GM12865 (cell line): ENCODE measurements at places on chromosomes 5 and 9.

- no peak for DNase-seq
These were observed 55.6 kb downstream of the S1PR3 start for GRCh38 chr9:89046832-89047231.

- DNase-seq = peak; percentile 45
These were observed 212.0 kb downstream of the RAB3C start for GRCh38 chr5:58794875-58795274.

GRCh38 chr5:109524555-109524954 is 114.8 kb upstream of the PJA2 start:
- no peak for DNase-seq

- DNase-seq = no peak
These were observed 200.4 kb downstream of the MAST4 start for GRCh38 chr5:66796305-66797292.

DNA sequence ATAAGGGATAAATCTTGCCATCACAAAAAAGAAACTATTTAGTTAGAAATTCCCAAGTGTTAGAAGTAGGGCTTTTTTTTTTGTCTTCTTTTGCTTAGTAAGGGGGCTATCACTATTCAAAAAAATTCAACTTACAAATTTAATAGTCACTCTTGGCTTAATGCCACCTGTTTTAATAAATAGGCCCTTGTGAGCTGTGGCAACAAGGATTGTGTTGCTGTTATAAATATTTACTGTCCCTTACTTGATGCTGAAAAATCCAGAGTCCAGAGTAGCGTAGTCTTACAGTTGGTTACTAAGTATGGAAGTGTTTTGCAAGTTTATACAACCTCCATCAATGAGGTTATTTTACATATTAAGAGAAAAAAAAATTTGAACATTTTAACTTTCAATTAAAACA is 21.4 kb upstream of the CEP78 start:
- DNase-seq = no peak

DNA sequence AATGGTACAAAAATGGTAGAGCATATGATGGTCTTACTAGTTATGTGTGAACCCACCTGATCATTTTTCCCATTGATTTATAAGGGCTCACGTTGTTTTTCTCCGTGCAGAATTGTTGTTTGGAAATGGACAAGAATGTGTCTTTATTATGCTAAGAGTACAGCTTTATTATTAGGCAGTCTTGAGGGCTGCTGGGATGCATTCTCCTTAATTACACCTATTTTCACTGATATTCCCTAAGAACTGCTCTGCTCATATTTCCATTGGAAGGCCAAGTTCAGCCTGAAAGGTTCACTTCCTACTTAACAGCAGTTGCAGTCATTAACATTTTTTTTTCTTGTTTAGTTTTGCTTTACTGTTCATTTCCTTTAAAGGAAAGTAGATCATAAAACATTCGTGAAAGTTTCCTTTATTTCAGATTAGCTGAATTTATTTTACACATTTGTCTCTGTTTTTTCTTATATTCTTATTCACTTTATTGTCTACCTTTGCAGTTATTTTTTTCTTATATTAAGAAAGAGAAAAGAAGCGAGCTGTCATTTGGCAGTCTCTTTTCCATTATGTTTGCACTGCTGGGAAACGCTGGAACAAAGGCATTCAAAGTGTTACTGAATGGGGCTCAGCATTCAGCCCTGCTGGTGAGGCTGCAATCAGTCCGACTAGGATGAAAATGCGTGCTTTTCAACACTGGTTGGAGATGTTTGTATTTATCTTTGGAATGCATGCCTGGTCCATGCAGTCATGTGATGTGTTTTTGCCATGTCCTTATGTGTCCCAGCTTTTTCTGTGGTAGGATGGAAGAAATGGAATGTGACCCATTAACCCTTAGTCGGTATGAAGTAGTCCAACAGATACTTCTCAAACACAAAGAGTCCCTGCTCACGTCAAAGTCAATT is 602.7 kb upstream of the ZNF608 start:
- DNase-seq = no peak

- no peak for DNase-seq
These were observed 41.6 kb upstream of the CD180 start for GRCh38 chr5:67238191-67238590.

- DNase-seq = no peak
These were observed 655.2 kb upstream of the FAM174A start for GRCh38 chr5:99879791-99880511.

DNA sequence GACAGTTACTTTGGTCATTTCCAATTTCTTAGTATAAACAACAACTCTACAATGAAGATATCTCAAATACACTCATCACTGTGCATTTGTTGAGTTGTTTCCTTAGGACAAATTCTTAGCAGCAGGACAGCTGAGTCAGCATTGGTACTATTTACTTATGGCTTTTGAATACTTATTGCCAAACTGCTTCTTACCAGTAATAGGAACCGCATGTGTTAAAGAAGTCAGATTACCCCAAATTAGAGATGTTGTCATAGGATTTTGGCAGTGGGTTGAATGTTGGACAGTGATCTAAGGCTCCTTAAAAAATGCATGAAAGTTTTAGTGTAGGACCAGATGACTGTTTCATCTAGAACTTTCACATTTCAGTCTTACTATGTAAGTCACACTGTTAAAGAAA is 280.1 kb upstream of the DMRT1 start:
- no peak for DNase-seq

DNA sequence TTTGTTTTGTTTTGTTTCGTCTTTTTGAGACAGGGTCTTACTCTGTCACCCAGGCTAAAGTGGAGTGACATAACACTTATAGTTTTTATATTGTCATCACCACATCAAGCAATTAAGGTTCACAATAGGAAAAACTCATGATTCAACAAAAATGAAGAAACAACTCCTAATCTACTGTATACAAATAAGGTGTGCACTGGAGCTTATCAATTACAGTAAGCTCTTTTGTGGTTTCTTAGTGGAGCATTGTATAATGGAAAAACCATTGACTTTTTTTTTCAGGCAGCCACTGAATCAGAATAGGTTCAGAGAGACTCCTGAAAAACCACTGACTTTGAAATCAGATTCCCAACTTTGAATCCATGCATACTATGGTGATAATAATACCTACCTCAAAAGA is 10.8 kb upstream of the PLIN2 start:
- DNase-seq = no peak

DNA sequence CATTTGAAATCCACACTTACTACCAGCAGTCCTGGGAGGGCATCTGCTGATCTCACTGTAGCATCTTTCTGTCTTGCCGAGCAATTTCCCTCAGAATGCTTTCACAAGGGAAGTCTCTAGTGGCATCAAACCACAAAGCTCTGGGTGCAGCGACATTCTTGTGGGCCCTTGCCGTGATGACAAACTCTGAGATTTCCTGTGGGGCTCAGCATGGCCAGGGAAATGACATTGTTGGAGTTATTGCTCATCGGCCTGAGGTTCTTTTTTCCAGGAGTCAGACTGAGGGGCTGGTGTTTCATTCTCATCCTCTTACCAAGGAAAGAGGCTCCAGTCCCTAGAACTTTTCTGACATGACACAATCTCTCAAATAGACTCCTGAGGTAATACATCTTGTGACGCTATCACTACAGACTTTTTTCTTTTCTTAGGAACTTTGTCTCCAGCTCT is 51.4 kb downstream of the PFDN1 start:
- peak; percentile 74 for DNase-seq

DNA sequence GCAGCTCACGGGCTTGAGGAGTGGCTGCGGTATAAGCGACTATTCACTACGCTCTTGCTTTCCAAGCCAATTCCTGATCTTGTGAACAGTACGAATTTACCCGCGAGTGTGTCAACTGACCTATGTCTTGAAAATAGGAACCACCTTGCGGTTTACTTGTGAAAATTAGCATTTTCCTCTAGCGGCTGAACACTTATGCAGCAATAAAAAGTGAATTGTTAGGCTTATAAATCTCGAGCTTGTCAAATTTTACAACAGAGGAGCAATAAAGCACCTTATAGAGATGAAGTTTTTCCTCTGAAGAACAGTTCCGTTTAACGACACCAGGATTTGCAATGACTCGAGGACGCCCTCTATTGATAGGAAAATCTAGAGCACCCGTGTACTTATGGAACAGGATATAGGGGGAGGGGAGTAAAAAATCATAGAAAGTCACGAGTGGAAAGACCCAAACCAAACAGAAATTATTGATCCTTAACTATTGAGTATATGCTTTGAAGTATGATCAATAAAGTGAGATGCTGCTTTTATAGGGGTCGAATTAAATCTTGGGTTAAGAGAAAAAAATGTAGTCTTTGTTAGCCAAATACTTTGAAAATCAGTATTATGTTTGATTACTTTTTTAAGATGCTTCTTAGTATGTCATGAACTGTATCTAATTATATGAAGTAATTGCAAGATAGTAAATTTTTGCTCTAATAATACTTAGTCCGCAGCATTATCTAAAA is 1.9 kb upstream of the RGMB start:
- peak; percentile 85 for DNase-seq

DNA sequence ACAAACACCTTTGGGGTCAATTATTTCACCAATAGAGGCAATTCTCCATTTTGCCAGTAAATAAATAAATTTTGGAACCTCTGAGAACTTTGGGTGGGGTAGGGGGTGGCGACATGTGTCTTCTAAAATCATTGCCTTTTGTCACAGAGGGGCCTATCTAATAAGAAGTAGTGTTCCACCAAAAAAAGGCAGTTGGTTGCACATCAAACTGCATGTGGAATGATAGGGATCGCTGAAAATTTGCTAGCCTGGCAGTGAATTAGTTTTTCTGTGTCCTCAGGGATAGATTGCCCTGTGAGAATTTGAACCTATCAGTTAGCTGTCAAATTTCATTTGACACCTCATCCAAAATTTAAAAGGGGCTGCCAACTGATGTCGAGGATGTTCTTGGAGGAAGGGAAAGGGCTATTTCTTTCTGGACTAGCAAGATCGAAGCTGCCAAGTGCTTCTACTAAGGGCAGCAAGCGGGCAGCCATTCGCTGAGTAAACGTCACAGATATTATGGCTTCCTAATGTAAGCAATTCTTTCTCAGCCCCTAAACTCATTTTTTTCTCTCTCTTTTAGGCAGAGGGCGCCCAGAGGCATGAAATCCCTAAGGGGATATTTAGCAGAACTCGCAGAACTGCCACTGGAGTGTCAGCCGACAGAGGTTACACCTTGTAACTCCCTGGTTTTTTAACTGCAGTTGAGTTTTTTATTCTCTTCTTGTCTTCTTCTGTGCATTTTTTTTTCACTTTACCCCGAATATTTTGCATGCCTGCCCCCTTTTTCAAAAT is 2208.1 kb upstream of the WWC1 start:
- no peak for DNase-seq

DNA sequence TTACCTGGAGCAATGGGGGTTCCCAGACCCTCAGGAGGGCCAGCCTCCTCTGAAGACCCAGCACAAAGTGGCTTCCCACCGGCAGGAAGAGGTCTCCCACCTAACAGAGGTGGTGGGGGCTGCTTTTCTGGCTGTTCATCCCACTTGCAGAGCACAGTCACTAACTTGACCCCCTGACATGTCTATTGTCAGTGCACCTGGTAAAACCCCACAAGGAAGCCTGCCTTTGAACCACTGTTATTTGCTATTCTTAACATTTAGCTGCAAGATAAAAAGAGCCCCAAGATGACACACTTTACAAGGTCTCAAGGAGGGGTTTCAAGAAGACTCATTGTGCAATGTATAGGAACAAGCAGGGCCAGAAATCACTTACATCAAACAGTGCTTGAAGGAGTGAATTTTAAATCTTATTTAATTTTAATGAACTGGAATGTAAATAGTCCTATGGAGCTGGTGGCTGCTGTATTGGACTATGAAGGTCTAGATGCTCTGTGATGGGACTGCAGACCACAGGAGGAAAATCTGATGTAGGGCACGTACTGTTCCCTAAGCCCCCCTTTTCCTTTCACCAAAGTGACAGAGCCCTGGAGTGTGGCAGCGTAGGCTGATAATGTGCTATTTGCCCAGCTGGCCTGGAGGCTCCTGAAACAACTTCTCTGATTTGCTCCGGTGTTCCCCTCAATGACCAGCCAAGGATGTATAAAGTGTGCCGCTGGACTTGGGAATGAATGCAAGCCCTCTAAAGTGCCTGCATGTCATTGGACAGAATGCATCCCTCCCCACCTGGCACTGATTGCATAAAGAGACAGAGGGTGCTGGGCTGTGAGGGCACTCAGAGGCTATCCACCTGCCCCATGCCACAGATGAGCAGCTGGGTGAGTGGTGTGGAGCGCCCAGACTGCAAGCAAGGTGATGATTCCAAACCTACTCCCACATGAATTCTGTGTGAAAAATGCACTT is 80.2 kb downstream of the PTPN3 start:
- no peak for DNase-seq

DNA sequence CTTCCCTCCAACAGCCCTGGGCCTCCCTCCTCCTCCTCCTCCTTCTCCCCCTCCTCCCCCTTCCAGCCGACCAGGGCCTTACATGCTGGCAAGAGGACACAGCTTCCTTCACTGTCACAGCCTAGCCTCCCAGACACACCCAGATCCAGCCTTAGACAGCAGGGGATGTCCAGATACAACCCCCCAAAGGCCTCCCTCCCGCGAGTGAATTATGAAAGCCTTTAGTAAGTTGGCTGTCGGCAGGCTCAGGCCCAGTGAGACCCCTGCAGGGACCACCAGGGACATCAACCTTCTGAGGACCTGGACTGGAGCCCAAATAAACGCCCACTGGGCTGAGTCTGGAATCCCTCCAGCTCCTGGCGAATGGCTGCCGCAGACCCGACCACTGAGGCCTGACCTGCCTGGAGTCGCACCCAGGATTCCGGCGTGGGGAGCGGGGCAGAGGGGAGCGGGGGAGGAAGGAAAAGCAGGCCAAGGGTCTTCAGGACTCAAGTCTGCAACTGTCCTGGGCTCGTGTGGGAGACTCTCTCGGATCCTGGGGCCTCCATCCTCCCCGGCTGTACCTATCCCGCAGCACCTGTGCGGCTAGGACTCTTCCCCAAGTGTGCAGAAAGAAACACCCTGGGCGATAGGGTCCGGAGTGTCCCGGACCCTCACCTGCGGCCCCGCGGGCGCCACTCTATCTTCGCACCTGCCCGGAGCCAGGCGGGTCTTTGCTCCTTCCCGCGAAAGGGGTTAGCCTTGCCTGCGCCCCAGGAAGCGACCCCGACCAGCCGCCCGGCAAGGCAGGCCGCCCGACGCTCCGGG is 705 bp downstream of the SEPTIN8 start:
- no peak for DNase-seq

GRCh38 chr5:57776035-57776434 is 293.4 kb upstream of the ACTBL2 start:
- DNase-seq = no peak

DNA sequence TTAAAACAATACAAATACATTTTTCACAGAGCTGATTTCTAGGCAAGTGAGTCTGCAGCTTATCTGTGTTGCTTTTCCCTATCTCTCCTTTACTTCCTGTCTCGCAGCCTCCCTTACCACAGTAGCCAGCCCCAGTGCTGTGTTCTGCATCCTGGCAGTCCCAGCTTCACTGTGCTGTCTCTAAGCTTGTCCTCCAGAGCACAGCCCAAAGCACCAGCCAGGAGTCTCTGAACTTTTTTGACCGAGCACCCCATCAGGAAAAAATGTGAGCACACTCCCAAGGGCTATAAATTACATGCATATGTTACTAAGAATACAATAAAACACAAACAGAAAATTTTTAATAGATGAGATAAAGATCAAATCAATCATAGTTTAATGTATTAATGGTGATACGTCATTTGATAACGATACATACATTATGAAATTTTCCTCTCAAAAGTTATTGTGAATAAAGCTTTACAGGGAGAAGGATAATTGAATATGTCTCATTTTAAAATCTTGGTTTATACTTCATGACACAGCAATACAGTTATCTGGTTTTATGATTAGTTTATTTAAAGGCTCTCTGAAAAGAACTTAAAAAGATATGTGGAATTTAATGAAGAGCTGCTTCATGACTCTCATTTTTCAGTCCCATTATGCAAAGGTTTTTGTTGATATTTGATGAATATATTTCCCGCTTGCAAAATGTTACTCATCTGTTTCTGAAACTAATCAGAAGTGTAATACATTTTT is 7.3 kb upstream of the RHOBTB3 start:
- DNase-seq = no peak
